ENCODE measurements at places on chromosomes 2 and 18. TPM values are rescaled to one million over a fixed set of nuclear protein-coding genes. Genes with fewer than 3 reads are reported as not detected.

AFF3 gene
- 5.0 TPM for total RNA-seq

CASP10 gene
- total RNA-seq, result 10.4 TPM

IL36RN gene
- total RNA-seq, result not detected

UGT1A9 gene
- total RNA-seq, result not detected

UGT1A6 gene
- not detected for total RNA-seq

POTEJ gene
- total RNA-seq, result not detected

STARD6 gene
- total RNA-seq, result not detected

DNA sequence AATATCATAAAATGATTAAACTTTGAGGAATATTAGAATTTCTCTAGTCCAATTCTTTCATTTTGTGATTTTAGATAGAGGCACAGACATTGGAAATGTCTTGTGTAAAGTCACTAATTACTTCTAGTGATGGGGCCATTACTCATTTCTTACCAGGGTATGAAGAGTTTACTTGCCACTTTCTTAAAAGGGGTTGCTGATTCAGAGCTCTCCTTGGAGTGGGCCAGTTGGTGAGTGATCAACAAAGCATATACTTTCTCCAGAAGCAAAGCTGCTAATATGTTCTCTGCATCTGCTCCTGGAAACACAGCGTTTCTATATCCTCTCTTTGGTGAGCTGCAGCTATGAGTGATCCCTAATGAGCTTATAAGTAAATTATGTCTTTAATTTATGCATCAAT lies 408.9 kb upstream of the LRATD1 start:
- no peak for DNase-seq

DNA sequence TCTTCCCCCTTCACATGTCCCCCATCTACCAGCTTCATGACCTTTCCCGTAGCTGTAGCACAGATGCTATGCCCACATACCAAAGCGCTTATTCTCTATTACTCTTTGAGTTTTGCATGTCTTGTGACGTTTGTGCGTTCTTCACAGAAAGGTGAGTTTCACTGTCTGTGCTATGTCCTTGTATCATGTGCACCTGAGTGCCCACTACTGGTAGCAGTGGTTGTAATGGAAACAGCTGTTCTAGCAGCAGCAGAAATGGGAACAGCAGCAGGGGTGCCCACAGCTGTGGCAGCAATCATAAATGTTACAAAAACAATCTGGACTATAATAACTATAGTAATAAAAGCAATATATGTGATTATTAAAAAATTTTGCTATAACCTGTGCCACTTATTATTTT lies 127.1 kb downstream of the STK39 start:
- no peak for DNase-seq

- DNase-seq, result no peak
These were observed 11.4 kb upstream of the TRAPPC8 start for GRCh38 chr18:31954349-31954748.

- DNase-seq, result no peak
These were observed 22.5 kb upstream of the POLE4 start for GRCh38 chr2:74935975-74936391.

GRCh38 chr2:143132355-143132754 lies 3.1 kb downstream of the ARHGAP15 start:
- DNase-seq, result no peak

GRCh38 chr2:174841936-174842335 lies 77.7 kb upstream of the CHRNA1 start:
- DNase-seq, result no peak

- no peak for DNase-seq
These were observed 738.6 kb downstream of the ERBB4 start for GRCh38 chr2:211800001-211800400.

DNA sequence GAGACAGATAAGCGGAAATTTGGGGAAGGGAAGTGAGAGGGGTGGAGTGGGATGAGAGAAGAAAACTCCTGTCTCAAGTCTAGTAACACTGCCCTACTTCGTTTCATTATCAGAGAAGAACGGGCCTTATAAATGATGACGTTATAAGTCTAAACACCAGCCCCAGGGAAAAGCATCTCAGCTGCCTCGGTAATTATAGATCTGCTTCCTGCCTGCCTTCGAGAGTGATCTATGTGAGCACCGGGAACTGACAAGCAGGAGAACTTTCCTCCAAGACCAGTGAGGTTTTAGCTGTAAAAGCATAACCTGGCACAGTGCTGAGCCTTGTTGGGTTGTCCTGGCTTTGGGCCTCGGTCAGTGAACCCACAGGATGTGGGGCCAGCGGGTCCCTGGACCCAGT lies 227.9 kb upstream of the SIX2 start:
- DNase-seq, result no peak

GRCh38 chr2:65255356-65255755 lies 27.7 kb downstream of the ACTR2 start:
- DNase-seq, result no peak

DNA sequence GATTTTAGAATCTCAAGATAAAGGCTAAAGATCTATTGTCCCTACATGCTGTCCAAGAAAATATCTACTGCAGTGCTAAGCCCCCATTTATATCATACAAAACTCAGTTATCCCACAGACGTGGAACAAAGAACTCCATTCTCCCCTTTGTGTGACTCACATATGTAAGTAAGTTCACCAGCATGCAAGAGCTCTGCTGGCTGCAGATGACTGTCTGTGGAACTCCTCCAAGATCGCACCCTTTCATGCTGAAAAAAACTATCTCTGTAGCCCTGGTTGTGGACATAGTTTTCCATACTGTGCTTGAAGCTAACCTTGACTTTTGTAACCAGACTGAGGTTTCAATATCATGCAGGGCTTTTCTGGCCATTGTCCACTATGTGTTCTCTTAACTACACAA lies 207.1 kb downstream of the ZNF521 start:
- no peak for DNase-seq

DNA sequence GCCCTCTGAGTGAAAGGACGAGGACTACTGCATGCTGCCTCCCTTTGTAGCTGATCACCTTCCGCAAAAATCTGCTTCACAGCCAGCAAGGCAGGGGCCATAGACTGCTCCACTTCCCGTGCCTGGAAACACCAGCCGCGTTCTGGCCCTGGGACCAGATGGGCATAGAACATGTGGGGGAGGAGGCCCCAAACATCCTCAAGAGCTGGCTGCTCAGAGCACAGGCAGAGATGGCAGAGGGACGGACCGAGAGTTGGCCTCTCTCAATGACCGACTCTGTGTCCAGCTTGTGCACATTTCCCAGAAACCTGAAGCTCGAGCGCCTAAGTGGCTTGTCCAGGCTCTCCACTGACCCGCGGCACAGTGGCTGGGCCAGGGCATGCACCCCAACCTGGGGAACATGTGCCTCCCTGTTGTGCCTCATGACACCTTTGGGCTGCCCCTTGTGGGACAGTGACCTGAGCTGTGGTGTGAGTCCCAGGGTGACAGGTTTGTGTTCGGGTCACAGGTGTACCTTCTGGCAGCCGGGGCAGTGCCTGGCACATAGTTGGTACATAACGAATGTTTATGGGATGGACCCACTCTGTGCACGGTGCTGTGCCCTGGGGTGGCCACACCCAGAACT lies 9.1 kb downstream of the KCNF1 start:
- no peak for DNase-seq

- DNase-seq, result no peak
These were observed 177.9 kb downstream of the DNAH6 start for GRCh38 chr2:84694088-84694622.

- DNase-seq, result no peak
These were observed 32.4 kb downstream of the HS1BP3 start for GRCh38 chr2:20618468-20618885.

DNA sequence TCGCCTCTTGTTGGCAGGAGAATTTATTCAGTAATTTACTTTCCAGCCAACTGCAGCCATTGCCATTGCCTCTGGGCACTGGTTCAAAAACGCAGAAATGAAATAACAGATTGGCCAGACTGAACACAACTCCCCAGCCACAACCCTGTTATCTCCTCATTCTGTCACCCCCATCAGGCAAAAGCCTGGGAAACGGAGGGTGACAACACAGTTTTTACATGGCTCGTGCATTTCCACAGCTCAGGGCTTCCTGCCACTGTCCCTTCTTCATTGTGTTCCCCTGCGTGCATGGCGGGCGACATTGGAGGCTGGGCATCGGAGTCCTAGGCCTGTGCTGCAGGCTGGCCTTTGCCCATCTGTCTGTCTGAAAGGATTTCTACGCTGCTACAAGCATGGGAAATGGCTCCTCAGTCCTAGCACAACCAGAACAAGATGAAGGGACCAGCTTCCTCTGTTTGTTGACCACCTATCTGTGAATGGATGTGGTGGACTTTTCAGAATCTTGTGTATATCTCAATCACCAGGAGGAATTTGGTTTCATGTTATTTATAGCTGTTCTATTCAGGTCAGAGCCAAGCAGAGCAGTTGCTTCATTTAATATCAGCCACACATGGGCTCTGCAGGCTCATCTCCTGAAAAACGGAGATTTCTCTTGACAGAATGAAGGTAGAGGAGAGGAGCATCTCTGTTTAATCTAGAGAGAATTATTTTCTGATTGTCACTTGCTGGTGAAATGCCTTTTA lies 107.0 kb downstream of the MGAT5 start:
- DNase-seq, result no peak

- DNase-seq, result no peak
These were observed 4.5 kb downstream of the CEBPZ start for GRCh38 chr2:37226863-37227262.

DNA sequence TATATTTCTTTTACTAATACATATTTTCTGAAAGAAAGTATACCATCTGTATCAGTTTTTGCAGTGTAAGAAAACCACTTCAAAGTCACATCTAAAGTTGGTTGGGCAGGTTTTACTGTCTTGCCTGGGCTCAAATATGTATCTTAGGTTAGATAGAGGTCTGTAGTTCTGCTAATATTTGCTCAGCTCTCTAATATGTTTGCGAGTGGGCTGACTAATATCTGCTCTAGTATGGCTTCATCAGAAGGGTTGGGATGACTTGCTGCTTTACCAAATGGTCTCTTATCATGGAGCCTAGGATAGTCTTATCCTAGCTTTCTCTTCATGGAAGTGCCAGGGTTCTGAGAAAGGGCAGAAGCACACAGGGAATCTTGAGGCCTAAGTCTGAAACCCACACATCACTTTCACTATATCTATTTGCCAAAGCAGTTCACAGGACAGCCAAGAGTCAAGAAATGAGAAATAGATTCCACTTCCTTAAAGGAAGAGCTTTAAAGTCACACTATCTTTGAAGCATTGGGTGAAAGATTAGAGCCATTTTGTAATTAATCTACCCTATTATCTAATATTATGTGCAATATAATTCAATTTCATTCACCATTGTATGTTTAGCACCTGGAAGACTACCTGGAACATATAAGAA lies 610.0 kb downstream of the KCNJ3 start:
- DNase-seq, result no peak

GRCh38 chr2:207589143-207589542 lies 36.1 kb downstream of the METTL21A start:
- no peak for DNase-seq

DNA sequence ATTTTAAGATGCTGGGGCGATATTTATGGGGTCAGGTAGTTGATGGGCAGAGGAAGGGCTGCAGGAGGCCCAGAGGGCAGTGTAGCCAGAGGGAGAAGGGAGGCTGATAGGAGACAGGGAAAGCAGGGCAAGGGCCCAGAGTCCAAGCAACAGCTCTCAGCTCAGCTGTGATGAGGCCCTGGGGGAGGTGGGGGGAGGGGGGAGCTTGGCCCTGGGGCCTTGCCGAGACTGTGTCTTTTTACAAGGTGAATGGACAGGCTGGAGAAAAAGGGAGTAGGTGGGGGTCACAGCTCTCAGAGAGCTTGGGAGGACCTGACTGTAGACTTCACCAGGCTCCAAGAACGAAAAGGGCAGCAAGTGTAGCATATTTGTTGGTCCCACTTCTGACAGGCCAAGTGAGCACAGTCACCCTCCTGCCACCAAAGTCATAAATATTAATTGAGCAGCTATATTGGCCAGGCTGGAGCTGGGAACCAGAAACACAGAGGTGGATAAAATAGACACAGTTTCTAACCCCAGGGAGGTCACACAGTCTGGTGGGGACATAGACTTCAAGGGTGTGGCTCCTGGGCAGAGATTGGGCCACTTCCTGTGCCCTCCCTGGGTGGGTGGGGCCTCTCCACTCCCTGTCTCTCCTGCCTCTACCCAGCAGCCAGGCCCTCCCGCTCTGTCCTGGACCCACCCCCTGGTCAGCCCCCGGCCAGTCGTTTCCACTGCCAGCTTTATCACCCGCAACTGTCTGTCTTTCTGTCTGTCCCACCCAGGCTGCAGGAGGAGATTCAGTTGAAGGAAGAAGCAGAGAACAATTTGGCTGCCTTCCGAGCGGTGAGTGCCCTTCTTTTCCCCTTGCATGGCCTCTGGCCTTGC lies 1.4 kb downstream of the DES start:
- no peak for DNase-seq

- no peak for DNase-seq
These were observed 68.2 kb downstream of the LRATD1 start for GRCh38 chr2:14700753-14701152.
